Uterus (tissue), 4 donors: ENCODE measurements at places on chromosomes 5 and 9. TPM values are rescaled to one million over a fixed set of nuclear protein-coding genes. Genes with fewer than 3 reads are reported as not detected.
A peak's percentile ranks its signal among the peaks of the same experiment; 100 is the strongest.

GRCh38 chr9:136955202-136955942 lies 3.3 kb downstream of the LCN12 start:
- no peak for DNase-seq

- DNase-seq, result no peak
Measured at GRCh38 chr5:139265001-139265400, 28.5 kb upstream of the MATR3 start.

DNA sequence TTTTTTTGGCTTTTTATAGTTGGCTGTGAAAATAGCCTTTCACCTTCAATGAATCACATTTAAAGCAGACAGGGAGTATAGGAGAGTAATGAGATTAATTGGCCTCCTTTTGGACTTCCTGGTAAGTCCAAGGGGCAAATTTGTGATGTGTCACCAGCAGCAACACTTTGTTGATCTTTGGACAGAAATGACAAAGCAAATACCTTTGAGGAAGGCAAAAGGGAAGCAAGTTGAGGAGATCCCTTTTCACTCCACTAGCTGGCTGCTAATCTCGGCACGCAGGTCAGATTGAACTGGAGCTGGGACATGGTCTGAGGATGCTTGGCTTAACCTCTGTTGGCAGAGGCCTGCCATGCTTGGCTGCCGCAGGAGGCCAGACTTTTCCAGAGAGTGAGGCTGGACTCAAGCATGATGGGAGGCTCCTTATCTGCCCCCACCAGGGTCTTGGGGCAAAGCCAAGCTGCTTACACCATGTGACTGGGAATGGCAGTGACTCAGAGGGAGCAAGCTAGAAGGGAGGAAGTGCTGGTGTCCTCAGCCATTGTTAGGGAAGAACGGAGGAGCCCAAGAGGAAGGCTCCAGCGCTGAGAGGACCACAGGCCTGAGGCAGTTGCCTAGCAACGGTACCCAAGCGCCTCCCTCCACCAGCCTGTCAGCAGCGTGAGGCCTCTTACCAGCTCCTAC lies 174.5 kb upstream of the MAP1B start:
- DNase-seq, result peak; percentile 59

- DNase-seq, result no peak
Measured at GRCh38 chr5:174616036-174616435, 108.3 kb upstream of the MSX2 start.

- no peak for DNase-seq
Measured at GRCh38 chr5:54309276-54309675, 1.1 kb downstream of the ARL15 start.

- no peak for DNase-seq
Measured at GRCh38 chr5:64140018-64140417, 25.6 kb upstream of the RNF180 start.

DNA sequence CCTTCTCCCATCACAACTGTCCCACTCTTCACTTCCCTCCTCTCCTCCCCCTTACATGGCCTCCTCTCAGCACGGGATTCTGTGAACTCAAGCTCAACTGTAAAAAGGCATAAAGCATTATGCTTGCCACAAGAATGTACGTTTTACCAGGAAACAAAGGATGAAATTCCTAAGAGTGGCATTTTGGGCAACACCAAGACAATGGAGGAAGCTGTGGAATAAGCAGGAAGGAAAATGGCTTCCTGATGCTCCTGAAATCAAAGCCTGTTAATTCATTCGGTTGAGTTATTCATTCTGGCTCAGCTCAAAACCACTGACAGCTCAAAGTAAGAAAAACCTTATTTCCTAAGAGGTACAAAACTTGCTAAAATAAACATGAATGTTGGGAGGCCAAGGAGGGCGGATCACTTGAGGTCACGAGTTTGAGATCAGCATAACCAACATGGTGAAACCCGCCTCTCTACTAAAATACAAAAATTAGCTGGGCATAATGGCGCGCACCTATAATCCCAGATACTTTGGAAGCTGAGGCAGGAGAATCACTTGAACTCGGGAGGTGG lies 40.8 kb upstream of the DMRT1 start:
- DNase-seq, result no peak

DNA sequence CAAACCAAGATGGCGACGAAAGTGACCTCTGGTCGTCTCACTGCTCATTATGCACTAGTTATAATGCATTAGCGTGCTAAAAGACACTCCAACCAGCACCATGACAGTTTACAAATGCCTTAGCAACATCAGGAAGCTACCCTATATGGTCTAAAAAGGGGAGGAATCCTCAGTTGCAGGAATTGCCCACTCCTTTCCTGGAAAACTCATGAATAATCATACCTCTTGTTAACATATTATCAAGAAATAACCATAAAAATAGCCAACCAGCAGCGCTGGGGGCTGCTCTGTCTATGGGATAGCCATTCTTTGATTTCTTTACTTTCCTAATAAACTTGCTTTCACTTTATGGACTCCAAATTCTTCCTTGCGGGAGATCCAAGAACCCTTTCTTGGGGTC lies 595.7 kb upstream of the KLF4 start:
- no peak for DNase-seq

DNA sequence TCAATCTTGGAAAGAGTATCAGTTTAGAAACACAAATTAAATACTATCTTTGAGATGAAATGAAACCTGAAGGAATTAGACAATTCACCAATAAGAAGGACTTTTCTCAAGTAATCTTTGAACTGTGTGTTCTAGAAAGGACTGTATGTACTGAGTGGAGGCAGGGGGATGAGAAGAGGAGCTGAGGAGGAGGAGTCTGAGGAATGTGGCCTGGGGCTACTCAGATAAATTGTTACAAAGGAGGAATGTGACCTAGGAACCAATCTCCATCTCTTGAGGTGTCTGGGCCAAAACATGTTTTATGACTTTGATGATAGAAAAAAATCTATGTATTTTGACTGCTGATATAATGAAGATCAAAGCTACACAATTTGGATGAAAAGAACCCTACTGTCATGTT lies 124.3 kb upstream of the ANKRD55 start:
- no peak for DNase-seq

DNA sequence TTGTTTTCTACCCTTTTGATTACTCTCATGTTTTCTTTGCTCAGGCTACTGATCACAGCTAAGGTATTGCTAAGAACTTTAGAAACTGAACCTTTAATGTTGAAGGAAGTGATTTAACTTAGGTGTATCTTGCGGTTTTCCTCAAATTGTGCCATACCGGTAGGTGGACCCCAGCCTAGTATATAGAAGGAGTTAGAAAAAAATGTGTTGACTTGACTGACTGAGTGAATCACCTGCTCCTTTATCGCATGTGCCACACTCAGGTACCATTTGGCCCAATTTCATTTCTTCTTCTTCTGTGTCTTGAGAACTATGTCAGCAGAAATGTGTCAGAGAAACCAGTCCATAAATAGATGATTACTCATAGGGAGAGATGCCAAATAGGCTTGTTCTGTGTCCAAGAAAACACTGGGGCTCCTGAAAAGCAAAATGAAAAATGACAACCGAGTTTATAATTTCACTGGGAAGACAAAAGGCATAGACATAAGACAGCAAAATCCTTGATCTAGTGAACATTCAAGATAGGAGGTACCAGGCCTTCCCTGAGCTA lies 19.4 kb downstream of the PLPPR1 start:
- no peak for DNase-seq

The CAMK4 gene
- total RNA-seq, result 33.9 TPM

The COL5A1 gene
- 90.4 TPM for total RNA-seq

DNA sequence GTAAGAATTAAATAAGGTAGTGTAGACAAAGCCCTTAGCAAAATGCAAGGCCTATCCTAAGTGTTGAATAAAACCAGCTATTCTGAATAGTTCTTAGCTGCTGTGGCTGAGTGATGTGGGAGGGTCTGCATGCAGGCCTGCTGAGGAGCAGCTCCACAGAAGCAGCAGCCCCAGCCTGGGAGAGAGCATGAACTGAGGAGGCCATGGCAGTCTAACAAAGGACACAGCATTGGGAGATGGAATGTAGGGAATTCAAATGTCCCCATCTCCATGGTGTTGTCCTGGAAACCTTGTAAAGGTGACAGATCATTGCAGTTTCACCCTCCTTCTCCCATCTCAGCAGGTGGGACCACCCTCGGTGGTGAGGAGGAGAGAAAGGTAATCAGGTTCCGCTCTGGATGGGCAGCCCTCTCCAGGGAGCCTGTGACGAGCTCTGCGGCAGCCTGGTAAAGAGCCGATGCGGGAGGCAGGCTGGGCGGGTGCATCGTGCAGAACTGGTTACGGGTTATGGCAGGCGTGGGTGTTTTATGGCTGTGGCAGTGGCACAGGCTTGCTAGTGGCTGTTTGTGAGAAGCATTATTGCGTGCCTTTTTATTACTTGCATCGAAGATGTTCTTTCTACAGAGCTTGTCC lies 199.9 kb upstream of the GLRA1 start:
- no peak for DNase-seq

DNA sequence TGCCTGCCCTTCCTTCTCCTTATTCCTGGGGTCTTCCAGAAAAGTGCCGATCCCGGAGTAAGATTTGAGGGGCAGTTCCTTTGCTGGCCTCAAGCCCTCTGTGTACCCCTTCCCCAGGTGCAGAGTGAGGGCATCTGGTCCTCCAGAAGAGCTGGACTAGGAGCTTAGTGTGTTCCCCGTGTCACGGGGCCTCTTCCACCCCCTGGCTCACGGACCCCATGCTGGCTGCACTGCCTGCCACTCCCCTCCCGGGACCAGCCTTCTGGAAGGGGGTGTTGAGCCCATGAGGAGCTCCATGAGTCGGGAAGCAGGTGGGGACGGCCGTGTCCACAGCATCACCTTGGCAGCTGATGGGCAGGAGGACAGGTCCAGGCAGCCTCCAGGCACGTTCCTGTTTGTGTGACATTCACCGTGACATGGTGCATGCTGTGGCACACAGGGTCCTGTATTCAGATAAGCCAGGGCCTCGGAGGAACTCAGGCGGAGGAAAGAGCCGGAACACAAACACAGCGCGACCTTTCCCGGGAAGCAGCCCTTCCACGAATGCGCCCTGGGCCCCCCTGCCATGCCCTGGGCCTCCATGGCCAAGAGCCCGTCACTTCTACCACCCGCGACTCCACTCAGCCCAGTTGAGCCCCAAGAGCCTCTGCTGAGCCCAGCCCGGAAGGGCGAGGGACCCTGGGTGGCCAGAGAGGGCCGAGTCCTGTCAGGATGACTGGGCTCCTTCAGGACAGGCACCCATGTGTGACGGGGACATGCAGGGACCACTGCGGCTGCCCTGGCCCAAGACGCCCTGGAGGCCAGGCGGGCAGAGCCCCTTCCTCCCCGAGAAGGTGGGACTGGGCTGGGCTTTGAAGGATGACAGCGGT lies 5.9 kb upstream of the LCN1 start:
- DNase-seq, result no peak

GRCh38 chr5:96031811-96032261 lies 70.2 kb upstream of the ELL2 start:
- no peak for DNase-seq

- DNase-seq, result no peak
Measured at GRCh38 chr5:82593481-82593880, 315.3 kb upstream of the RPS23 start.

The AP3S1 gene
- 87.2 TPM for total RNA-seq

- no peak for DNase-seq
Measured at GRCh38 chr9:98159301-98159700, 33.1 kb downstream of the CORO2A start.

- no peak for DNase-seq
Measured at GRCh38 chr9:106467113-106467864, 395.7 kb upstream of the ZNF462 start.

The IRX4 gene
- total RNA-seq, result not detected

- no peak for DNase-seq
Measured at GRCh38 chr5:57841676-57842363, 359.2 kb upstream of the ACTBL2 start.

The ADRB2 gene
- total RNA-seq, result 9.2 TPM

- DNase-seq, result no peak
Measured at GRCh38 chr9:120895951-120896350, 19.0 kb upstream of the PHF19 start.

- no peak for DNase-seq
Measured at GRCh38 chr5:152097128-152097527, 172.5 kb upstream of the GLRA1 start.

DNA sequence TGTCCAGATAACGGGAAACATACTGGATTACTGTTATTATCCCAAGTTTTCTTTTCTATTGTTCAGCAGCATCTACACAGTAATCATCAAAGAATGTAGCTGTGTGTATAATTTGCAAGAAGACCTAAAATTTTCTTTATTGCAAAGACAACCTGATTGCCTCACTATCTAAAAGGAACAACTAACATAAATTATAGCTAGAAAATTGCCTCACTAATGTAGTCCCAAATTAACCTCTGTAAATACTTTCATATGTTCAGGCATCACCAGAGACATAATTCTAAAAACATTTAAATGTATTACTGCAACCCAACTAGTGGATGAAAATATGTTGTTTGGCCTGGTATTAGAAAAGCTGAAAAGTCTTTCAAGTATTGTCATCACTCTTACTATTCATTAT lies 275.4 kb downstream of the CDH12 start:
- no peak for DNase-seq

The TRPM3 gene
- total RNA-seq, result 4.5 TPM

The ARHGEF37 gene
- total RNA-seq, result 7.6 TPM

The PAEP gene
- not detected for total RNA-seq

The DNAI1 gene
- not detected for total RNA-seq

The FRRS1L gene
- 10.6 TPM for total RNA-seq

The EQTN gene
- total RNA-seq, result not detected

DNA sequence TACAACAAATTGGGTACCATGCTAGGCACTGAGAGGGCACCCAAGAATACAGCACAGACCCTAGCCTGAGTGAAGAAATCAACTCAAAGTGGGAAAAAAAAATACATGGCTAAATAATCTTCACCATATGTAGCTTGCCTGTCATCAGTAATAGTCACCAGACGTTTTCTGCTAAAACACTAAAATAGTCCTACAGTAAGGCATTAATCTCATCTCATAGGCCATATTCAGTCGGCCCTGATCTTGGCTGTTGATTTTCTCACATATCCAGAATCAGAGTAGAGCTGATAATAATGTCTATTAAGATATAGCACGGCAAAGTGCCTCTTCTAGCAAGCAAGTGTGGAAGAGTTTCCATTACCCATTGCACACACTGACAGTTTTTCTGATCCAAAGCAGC lies 322.1 kb upstream of the SLC30A5 start:
- DNase-seq, result no peak

GRCh38 chr9:33469891-33470290 lies 3.8 kb downstream of the NOL6 start:
- DNase-seq, result no peak

GRCh38 chr5:171872666-171873065 lies 87.0 kb downstream of the SMIM23 start:
- DNase-seq, result no peak

DNA sequence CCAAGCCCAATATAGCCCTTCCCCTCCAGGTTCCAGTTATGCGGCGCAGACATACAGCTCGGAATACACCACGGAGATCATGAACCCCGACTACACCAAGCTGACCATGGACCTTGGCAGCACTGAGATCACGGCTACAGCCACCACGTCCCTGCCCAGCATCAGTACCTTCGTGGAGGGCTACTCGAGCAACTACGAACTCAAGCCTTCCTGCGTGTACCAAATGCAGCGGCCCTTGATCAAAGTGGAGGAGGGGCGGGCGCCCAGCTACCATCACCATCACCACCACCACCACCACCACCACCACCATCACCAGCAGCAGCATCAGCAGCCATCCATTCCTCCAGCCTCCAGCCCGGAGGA lies 6.3 kb downstream of the NR4A3 start:
- DNase-seq, result no peak

- no peak for DNase-seq
Measured at GRCh38 chr5:119302916-119303897, 52.6 kb upstream of the TNFAIP8 start.

The SLC36A2 gene
- total RNA-seq, result not detected

The PHYHD1 gene
- 23.2 TPM for total RNA-seq

The GMCL2 gene
- not detected for total RNA-seq

- no peak for DNase-seq
Measured at GRCh38 chr5:122358372-122358979, 46.4 kb downstream of the SNCAIP start.
